ENCODE measurements at places on chromosomes 7 and 10.

GRCh38 chr7:35430547-35431153, 176.8 kb upstream of the TBX20 start:
- DNase-seq = peak; percentile 3

- no peak for DNase-seq
These were observed 230.7 kb upstream of the CACNA2D1 start for GRCh38 chr7:82674268-82674667.

DNA sequence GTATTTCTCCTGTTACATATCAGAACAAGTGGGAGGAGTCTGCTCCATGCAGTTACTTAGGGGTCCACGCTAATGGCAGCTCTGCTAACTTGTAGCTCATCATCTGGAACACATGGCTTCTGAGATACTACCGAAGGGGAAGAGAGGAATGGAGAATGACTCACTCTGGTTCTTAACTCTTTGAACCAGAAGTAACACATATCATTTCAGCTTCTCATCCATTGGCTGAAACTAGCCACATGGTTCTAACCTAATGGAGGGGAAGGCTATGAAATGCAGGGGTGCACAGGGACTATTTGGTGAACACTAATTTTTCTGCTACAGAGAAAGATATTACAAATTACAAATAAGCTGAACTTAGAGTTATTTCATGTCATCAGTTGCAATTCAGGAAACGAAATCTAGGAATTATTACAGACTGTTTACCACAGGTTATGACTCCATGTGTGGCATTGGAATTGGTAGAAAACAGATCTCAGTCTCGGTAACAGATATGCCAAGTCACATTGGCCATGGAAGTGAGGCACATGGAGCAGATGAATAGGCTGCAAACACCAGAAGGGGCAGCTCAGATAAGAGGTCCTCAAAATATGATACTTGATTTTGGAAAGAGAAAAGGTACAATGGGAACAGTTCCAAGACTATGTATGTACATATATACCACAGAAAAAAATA, 9.4 kb upstream of the KAT6B start:
- DNase-seq = no peak

DNA sequence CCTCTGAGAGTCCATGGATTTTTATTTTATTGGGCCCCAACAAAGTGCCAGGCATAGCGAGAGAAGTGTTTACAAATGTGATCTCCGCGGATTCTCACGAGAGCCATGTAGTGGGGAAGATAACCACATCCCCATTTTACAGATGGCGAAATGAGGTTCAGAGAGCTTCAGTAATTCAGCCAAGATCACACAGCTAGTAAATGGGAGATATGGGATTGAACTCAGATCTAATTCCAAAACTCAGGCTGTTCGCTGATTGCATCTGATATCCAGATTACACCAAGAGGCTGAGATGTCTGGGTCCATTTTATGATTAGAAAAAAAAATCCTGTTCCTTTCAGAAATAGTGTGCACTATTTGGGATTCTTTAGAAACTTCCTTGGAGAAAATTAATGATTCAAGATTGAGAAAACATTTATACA, 1.3 kb downstream of the FAS start:
- peak; percentile 59 for DNase-seq

DNA sequence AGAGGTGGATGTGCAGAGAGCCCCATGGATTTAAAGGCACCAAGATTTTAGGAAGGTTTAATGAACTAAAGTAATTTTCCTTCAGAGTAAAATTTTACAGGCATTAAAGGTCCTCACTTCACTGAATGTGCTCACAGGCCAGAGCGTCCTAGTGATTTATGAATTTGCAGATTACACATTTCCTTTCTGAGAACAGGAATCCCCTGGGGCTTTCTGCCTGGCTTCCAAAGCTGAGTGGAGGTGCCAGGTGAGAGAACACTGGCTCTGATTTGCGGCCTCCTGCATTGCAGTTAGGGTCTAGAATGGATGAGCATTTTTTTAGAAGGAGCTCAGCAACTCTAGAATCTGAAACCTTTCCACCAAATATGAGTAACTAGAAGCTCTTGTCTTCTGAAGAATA, 194.3 kb downstream of the SORCS3 start:
- DNase-seq = no peak

DNA sequence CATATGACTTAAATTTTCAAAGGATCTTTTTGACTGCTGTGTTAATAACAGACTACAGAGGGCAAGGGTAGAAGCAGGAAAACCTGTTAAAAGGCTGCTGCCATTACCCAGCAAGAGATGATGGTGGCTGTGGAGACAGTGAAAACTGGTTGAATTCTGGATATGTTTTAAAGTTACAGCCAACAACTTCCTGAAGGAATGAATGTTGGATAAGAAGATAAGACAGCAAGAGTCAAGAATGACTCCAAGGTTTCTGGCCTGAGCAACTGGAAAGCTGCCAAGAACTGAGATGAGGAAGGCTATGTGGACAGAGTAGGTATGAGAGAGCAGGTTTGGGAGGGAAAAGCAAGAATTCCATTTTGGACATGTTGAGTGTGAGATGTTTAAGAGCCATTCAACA, 19.1 kb downstream of the CNOT4 start:
- DNase-seq = peak; percentile 40

- DNase-seq = no peak
These were observed 36.0 kb upstream of the NRG3 start for GRCh38 chr10:81838950-81839349.

Measured in hematopoietic multipotent progenitor cell treated with erythropoietin and hydrocortisone succinate and interleukin-3 and kit ligand, for 15 days (in vitro differentiated cells).